ENCODE measurements at places on chromosomes 1 and 21.

DNA sequence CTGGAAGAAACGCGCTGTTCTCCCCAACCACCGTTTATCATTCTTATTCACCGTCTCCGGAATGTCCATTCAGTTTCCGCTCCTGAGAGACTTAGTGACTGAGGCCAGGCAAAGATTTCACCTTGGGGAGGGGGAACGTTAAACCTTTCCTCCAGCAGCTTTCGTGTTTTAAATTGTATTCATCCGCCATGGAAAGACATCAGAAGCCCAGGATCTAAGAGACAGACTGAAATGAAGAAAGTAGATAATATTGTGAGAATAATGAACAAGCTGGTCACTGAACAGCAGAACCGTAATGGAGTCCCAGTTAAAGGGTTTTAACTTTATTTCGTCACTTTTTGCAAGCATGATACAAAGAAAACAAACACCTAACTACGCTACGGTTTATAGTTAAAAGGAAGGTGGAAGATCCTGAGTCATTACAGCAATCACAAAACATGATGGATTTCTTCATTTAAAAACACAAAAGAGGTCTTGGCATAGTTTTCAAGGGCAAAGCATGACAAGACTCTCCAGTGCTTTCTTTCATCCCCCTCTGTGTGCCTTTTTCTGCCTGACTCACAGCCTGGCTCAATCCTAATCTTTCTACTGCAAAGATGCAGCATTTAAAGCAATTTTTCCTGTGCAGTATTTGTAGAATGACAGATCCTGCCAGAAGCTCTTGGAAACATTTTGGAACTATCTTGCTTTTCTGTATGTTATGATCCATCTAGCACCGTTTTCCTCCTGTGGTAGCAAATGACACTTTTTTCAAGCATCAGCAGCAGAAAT lies 722 bp upstream of the SLC19A2 start:
- no peak for DNase-seq

- DNase-seq: no peak
Observed at GRCh38 chr1:110134050-110134595, 16.2 kb upstream of the SLC6A17 start.

DNA sequence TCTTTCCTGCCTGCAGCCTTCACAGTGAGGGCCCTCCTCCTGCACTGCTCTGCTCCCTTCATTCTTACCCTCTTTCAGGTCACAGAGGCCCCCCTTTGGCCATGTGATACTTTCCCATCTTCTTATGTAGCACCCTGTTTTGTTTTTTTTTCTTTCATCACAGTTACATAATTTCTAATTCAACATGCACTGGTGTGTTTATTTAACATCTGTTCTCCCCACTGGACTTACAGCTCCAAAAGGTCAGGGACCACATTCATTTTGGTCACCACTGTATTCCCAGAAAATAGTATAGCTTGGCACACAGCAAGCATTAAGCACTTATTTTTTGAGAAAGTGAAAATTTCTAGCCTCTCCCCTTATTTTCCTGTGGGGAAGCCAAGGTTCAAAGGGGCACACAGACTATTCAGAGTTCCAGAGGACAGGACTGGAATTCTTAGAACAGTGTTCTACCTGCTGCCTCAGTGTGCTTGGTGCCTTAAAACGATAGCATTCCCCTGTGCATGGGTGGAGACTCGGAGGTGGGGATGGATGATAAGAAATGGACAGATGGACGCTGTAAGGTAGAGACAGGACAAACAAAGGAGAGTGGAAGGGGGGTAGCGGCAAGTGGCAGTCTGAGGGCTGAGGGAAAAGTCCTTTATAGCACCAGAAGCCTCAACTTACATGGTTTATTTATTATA lies 5.3 kb downstream of the DENND2D start:
- DNase-seq: no peak

- DNase-seq: no peak
Observed at GRCh38 chr1:78855258-78855657, 151.3 kb downstream of the ADGRL4 start.

DNA sequence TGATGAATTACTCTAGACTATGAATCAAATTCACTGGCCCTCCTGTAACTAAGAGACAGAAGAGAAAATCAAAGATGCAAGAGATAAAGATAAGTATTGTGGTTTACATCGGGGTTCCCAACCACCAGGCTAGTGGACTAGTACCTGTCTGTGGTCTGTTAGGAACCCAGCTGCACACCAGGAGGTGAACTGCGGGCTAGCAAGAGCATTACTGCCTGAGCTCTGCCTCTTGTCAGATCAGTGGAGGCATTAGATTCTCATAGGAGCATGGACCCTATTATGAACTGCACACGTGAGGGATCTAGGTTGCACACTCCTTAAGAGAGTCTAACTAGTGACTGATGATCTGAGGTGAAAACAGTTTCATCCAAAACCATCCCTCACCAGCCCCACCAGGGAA lies 58.9 kb upstream of the DUSP10 start:
- DNase-seq: no peak

- no peak for DNase-seq
Observed at GRCh38 chr1:24526940-24527542, 24.4 kb downstream of the RCAN3 start.

DNA sequence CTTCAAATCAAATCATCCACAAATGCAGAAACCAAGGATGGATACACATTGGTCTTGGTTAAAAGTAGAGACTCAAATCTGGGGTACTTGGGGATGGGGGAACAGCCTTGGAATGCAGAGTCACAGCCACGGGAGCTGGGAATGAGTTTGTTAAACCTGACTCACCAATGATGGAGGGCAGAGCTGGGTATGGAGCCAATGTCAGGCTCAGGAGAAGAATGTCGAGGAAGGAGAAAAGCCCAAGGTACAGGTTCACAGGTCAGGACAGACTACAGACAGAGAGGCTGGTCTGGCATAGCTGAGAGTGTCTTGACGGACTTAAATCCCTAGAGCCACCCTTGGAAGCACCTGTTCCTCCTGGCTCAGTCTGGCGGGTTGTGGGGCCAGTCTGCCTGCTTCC lies 237.6 kb downstream of the NTNG1 start:
- DNase-seq: no peak

- DNase-seq: peak; percentile 67
Observed at GRCh38 chr1:107056426-107057196, at the start of gene PRMT6. Gene PRMT6 (plus strand): TSS chr1:107056674. CDS start chr1:107056716, 42 bp downstream.

DNA sequence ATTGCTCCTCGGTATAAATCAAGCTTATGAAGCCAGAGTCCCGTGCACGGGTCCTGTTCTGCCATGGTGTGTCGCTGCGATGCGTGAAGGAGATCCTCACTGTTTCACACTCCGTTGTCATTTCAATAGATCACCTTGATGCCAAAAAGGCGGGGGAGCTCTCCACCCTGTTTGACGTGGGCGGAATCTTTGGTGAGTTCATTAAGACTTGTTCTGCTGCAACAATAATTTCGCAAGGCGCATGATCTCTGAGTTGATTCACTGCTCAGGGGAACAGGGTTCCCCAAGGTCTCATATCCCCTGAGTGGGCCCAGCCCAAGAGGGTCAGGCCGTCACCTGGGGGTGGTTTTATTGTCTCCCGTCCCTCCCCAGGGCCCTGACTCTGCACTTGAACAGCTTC lies 50.0 kb downstream of the SLC37A1 start:
- no peak for DNase-seq

GRCh38 chr1:50262436-50262835 lies 153.7 kb downstream of the ELAVL4 start:
- no peak for DNase-seq

- DNase-seq: no peak
Observed at GRCh38 chr1:230898748-230899147, 30.4 kb upstream of the C1orf198 start.

GRCh38 chr1:16038620-16038912 lies 5.0 kb upstream of the CLCNKB start:
- no peak for DNase-seq

DNA sequence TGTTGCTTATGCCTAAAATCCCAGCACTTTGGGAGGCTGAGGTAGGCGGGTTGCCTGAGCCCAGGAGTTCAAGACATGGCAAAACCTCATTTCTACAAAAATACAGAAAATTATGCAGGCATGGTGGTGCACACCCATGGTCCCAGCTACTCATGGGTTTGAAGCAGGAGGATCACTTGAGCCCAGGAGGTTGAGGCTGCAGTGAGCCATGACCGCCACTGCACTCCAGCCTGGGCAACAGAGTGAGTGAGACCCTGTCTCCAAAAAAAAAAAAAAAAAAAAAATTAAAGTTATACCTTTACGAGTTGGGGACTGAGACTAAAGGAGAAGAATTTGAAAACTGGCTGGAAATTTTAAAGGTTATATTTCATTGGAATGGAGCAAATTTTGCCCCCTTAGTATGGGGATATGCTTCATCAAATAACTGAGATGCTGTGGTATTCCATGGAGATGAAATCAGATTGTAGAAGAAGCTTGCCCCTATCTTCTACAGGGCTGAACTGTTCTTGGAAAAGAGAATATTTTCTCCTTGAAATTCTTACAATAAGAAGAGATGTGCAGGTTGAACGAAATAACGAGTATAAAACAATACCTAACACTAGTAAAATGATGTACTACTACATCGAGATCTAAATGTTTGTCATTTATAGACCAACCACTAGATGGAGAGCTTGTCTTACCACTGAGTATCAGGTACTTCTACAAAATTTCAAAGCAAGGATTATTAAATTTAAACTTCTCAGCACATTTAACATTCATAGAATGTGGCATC lies 34.9 kb upstream of the SCYL3 start:
- no peak for DNase-seq

GRCh38 chr1:197909384-197909783 lies 7.0 kb downstream of the C1orf53 start:
- DNase-seq: no peak

- no peak for DNase-seq
Observed at GRCh38 chr1:118243269-118243668, 58.2 kb upstream of the SPAG17 start.

DNA sequence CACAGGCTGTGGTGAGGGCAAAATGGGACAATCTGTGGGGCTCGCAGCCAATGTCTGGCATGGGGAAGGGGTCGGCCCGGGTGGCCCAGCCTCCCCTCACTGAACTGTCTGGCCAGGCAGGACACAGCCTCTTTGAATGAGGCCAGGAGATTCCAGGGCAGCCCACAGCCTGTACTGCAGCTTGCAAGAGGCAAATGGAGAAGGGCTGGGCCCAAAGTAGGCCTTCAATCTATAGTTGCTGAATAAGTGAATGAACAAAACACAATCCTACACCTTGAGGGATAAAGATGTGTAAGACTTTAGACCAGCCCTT lies 23.2 kb downstream of the SLC27A3 start:
- no peak for DNase-seq

- DNase-seq: no peak
Observed at GRCh38 chr1:36977731-36978406, 56.4 kb downstream of the GRIK3 start.

DNA sequence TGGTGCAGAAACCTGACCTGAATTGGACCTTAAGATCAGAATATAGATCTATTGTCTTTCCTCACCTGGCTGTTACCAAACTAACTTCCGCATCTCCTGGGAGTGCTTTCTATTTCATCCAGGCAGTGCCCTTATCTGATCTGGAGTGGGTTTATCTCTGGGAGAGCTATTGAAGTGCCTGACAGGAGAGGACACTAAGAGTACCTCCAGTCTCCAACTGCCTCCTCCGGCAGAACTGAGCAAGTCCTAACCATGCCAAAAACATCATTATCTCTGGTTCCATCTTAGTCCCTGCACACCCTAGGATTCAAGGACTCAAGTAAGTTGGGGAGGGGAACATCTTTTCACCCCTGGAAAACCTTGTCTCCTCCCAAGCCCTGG lies 12.4 kb upstream of the KCNJ15 start:
- DNase-seq: no peak

GRCh38 chr1:233597489-233597901 lies 16.4 kb upstream of the KCNK1 start:
- DNase-seq: no peak

GRCh38 chr1:161098210-161099068 lies at the start of gene KLHDC9:
Gene KLHDC9 (plus strand): TSS chr1:161098361. CDS start chr1:161098536, 175 bp downstream.
- DNase-seq: peak; percentile 66

DNA sequence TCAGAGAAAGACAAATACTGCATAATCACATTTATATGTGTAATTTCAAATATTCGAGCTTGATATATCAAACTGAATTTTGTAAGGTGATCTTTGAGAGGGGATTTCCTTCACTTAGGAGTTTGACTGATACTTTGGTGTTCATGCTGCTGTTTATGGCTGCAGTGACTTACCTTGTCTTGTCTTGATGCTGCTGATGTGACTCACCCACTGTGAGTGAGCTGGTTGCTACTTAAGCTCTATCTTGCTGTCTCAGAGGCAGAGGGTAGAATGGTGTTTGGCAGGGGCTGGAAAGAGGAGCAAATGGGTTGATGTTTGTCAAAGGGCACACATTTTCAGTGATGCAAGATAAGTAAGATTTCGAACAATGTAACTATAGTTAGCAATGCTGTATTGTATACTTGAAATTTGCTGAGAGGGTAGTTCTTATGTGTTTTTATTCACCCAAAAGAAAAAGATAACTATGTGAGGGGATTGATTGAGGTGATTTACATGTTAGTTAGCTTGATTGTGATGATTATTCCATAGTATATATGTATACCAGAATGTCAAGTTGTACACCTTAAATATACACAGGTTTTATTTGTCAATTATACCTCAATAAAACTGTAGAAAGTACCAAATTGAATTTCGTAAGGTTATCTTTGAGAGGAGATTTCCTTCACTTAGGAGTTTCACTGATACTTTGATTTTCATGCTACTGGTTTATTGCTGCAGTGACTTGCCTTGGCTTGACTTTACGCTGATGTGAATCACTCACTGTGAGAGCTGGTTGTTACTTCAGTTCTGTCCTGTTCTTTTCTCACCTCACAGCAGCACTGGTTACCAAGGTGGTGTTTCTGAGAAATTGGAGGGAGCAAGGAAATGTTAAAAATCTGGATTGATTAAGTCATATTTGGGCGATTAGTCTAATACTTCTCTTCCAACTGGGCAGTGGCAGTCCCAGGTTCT lies 94.5 kb upstream of the SLC5A9 start:
- no peak for DNase-seq

- no peak for DNase-seq
Observed at GRCh38 chr1:241808265-241808664, 39.7 kb upstream of the EXO1 start.

DNA sequence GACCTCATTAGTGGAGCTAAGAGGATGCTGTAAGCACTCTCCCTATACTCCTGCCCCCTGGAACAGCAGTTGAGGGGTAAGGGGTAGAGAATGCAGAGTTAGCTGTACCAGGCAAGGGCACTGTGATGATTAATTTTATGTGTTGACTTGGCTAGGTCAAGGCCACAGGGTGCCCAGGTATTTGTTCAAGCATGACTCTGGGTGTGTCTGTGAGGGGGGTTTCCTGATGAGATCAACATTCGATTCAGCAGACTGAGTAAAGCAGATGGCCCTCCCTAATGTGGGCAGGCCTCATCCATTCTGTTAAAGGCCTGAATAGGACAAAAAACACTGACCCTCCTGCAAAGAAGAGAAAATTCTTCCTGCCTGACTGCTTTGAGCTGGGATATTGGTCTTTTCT lies 110.8 kb downstream of the KCND3 start:
- DNase-seq: no peak

GRCh38 chr1:230972855-230973271 lies 5.8 kb downstream of the TTC13 start:
- DNase-seq: peak; percentile 71

DNA sequence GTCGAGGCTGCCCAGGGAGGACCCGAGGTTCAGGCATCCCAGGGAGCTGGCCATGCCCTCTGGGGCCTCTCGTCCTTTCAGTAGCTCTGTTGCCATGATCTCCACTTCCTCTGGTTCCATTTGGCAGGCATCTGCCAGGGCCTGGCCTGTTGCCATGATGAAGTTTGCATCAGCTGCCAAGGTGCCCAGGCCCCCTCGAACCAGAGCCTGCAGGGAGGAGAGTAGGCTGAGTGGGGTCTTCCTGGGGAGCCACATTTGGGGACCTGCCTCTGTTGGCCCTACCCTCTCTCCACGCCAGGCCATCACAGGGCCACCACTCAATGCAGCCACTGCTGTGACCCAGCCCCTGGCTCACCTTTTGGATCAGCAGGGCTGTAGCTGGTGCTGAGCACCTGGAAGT lies 16.4 kb upstream of the KIF21B start:
- no peak for DNase-seq

All from T-helper 22 cell (primary cell).